ENCODE measurements at places on chromosomes 1 and 21. TPM values are rescaled to one million over a fixed set of nuclear protein-coding genes. Genes with fewer than 3 reads are reported as not detected.

DNA sequence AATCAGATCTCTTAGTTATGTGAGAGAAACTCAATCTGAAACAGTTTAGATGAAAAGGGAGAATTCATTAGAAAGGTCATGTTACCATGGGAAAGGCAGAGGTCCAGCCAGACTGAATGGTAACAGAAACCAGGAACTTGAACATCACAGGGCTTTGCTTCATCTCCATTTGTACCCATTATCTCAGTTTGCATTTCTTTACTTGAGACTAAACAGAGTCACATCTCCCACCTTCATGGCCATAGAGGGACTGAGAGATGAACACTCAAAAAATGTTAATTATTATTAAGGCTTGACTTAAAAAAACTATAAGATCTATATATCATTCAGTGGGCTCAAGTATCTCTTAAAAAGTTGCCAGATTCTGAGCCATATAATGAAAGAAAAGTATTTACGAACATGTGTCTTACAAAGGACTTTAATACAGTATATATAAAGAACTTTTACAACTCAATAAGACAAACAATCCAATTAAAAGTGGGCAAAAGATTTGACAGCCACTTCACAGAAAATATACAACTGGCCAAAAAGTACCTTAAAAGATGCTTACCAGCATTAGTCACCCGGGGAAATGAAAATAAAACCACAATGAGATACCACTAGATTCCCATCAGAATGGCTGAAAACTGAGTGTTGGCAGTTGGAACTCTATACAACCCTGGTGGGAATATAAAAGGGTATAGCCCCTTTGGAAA is 13.2 kb downstream of the KYAT3 start:
- DNase-seq: no peak

GRCh38 chr1:47548637-47549036 is 110.8 kb downstream of the FOXD2 start:
- DNase-seq: no peak

- no peak for DNase-seq
Measured at GRCh38 chr1:111988377-111988742, 1.1 kb downstream of the KCND3 start.

DNA sequence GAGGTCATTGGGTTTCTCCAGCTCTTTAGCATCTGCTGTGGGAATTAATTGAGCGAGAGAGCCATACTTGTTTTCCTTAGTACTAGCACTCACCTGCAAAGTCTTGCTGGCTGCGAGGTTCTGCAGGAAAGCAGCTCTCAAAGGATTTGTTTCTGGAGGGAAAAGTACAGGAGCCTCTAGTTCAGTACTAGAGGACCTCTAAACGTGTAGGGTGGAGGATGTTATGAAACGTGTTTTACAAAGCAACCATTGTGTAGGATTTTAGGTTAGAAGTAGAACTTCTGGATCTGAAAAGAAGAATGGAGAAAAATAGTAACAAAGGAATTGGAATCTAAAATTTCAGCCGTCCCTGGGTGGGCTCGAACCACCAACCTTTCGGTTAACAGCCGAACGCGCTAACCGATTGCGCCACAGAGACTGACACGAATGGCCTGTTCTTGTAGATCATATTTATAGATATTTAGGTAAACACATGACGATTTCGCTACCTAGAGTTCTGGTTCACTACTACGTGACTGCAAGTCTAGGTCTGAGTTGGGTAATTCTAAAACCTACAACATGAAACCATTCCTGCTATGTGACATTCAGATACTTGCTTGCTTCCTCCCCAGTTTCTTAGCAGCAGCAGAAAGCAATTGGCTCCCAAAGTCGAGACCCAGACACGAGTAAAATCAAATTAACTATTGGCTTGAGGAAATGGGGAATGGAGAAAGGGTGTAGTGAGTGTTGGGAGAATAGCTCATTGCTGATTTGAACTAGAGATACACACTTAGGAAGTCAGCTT is 60.2 kb upstream of the CFAP126 start:
- peak; percentile 52 for DNase-seq

DNA sequence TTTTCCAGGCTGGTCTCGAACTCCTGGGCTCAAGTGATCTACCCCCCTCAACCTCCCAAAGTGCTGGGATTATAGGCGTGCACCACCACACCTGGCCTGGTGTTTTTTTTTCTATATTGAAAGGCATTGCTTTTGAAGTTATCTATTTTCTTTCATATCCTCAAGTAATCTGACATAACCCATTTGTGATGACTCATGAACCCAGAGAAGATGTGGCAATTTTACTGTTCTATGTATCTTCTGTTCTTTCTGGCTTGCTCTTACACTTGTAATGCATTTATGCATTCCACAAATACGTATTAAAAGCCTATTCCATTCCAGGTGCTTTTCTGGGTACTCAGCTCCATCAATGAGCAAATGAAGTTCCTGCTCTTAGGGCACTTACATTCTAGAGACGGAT is 29.9 kb upstream of the ERRFI1 start:
- no peak for DNase-seq

DNA sequence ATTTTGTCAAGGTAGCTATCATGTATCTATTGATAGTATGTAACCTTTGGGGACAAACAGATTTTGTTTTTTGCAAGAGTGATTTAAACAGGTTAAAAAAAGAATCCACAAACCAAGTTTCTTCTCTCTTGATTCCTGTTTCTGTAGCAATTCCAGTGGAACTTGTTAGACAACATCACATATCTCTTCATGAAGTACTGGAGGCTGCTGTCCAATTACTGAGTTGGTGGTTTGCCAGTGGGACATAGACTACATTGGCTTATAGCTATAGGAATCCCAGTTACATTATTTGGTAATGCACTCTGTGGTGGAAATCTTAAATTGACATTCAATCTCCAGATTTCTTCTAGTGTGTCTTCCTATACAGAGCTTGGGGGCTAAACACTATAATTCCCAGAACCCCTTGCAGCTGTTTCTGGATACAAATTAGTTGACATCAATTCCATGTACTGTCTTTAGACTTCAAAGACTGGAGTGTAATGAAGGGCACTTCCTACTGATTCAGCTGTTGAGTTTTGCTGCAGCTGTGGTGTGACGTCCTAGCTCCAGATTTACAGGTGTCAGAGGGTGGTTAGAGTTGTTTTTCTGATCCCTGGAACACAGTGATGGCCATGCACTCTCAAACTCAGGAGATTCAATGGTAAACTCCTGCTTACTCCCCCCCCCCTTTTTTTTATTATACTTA is 29.4 kb upstream of the GCLM start:
- DNase-seq: no peak

- no peak for DNase-seq
Measured at GRCh38 chr1:220962031-220962751, 82.9 kb downstream of the HLX start.

DNA sequence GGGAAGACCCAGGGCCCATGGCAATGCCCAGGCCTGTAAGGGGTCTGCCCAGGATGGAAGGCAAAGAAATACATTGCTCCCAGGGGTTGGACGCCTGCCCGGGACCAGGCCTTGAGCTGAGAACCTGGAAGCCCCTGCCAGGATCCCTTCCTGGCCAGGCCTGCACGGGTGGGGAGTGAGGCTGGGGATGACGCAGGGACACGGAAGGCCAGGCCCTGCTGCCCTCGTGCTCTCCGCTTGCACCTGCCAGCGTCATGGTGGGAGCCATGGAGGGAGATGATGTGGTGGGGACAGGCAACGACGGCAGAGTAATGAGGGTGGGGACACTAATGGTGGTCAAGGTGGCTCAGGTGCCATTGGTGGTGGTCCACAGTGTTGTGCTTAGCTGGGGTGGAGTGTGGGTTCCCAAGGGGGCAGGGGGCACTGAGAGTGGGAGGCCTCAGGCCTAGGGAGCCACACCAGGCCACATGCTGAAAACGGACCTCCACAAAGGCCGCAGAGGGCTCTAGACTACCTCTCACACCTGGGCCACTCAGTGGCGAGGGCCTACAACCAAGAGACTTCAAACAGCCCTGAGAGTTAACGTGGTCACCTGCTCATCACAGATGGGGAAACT is 4.3 kb downstream of the HES3 start:
- no peak for DNase-seq

GRCh38 chr21:39094087-39094780 is 89.0 kb downstream of the PSMG1 start:
- no peak for DNase-seq

- DNase-seq: no peak
Measured at GRCh38 chr1:183946320-183946613, 91.3 kb downstream of the COLGALT2 start.

GRCh38 chr1:91314643-91315042 is 90.0 kb downstream of the HFM1 start:
- no peak for DNase-seq

DNA sequence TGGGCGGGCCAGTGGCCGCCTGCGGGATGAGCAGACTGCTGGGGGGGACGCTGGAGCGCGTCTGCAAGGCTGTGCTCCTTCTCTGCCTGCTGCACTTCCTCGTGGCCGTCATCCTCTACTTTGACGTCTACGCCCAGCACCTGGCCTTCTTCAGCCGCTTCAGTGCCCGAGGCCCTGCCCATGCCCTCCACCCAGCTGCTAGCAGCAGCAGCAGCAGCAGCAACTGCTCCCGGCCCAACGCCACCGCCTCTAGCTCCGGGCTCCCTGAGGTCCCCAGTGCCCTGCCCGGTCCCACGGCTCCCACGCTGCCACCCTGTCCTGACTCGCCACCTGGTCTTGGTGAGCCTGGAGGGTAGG is 2.1 kb downstream of the B4GALT2 start:
- DNase-seq: no peak

DNA sequence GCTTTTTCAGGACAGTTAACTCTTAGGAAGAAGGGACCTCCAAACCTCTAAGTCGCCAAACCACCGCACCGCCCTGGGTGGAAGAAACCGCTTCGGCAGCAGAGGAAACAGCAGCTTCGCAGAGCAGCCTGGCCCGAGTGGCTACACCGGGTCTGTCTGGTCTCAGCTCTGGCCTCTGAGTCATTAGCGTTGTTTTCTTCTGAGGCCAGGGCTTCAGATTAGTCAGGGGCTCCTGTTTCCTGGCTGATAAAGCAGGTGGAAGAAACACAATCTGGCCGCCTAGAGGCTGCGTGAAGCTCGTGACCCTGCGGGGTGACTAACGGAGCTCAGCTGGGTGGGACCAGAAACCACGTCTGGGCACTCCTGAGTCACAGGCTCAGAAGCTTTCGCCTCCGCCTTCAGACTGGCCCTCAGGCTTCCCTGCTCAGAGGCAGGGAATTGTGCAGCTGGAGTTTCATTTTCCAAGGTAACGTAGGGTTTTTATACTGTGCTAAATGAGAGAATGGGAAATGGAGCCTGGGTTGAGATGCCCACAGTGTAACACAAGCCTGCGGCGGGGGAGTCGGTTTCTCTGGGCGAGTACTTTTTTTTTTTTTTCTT is 44.9 kb downstream of the CHAF1B start:
- DNase-seq: peak; percentile 79

DNA sequence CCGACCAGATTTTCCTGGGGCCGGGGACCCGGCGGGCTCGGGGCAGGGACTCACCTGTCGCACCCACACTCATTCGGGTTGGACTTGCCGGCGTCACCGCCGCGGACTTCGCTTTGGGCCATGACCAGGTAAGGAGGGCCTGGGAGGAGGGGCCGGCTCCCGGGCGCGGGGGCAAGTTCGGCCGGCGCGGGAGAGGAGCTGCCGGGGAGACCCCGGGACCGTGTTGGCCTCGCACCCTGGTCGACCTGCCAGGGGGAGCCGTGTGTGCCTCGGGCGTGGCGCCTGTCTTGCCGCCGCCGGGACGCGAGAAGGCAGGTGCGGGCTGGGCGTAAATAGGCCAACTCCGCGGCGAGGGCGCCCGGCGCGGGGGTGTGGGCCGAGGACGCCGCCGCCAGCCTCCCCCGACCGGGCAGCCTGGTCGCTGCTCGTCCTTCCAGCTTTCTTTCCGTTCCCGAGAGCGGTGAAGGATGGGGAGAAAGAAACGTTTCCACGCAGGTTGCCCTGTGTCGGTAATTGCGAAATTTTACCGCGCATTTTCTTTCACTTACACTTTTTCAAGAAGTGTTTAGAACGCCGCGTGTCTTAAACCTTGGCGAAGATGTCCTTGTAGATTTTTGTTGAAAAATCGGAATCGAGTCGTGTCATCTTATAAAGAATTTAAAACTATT is 558 bp downstream of the USP1 start:
- DNase-seq: no peak

DNA sequence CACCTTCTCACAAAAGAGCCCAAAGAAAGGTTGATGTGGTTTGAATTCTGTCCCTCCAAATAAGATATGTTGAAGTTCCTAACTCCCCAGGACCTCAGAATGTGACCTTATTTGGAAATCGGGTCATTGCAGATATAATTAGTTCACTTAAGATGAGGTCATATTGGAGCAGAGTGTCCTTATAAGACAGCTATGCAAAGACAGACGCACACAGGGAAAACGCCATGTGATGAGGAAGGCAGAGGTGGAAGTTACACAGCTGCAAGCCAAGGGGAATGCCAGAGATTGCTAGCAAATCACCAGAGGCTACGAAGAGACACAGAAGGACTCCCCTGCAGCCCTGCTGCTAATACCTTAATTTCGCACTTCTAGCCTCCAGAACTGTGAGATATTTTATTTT is 5.2 kb upstream of the ABCB10 start:
- no peak for DNase-seq

- DNase-seq: no peak
Measured at GRCh38 chr1:171963762-171964161, 122.5 kb downstream of the DNM3 start.

- DNase-seq: no peak
Measured at GRCh38 chr1:212471286-212471685, 38.6 kb downstream of the NENF start.

GRCh38 chr1:61056196-61056572 is 26.2 kb upstream of the NFIA start:
- no peak for DNase-seq

The SLC25A34 gene
- 0.23 TPM for total RNA-seq

The ARHGEF2 gene
- total RNA-seq: 131 TPM

The RWDD3 gene
- 8.7 TPM for total RNA-seq

The ACP6 gene
- total RNA-seq: 9.0 TPM

The S100A9 gene
- 1.4 TPM for total RNA-seq

The GJC2 gene
- total RNA-seq: 0.16 TPM

The RXFP4 gene
- not detected for total RNA-seq

The PTGER3 gene
- total RNA-seq: not detected

The VASH2 gene
- 0.20 TPM for total RNA-seq

All from activated naive CD4-positive, alpha-beta T cell treated with anti-CD3 and anti-CD28 coated beads, Interleukin-2, amount 50 U/mL, for 72 hours (primary cell).